CD8-positive, alpha-beta memory T cell (primary cell): ENCODE measurements at places on chromosomes 11 and 22. TPM values are rescaled to one million over a fixed set of nuclear protein-coding genes. Genes with fewer than 3 reads are reported as not detected.
A peak's percentile ranks its signal among the peaks of the same experiment; 100 is the strongest.

MS4A3 gene
- not detected for total RNA-seq

GRCh38 chr11:72236774-72237111, 7.2 kb downstream of the PHOX2A start:
- DNase-seq, result no peak

DNA sequence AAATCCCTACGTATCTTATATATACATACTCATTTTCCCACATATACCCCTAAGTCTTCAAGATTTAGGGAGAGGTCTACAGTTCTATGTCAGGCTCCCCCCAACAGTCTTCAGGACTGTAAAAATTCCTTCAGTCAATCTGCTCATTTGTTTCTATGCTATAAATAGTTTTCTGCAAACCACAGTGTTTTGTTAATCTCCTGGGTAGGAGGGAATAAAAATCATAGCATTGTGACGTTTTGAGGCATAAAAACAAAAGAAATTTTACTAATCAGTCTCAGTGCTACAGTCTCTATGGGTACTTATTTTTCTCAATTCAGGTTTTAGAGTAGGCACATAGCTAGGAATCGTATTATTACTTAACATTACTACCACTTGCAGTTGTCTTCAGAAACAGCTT, 552.8 kb upstream of the LRRC4C start:
- no peak for DNase-seq

- DNase-seq, result no peak
Measured at GRCh38 chr11:130585545-130585944, 137.1 kb downstream of the ADAMTS15 start.

DUSP8 gene
- total RNA-seq, result 4.0 TPM

- DNase-seq, result no peak
Measured at GRCh38 chr11:123700772-123701171, 40.7 kb downstream of the ZNF202 start.

GRCh38 chr11:60221692-60222091, 21.2 kb downstream of the MS4A4E start:
- DNase-seq, result no peak

GRCh38 chr22:48603621-48604320, 1223.9 kb downstream of the BRD1 start:
- DNase-seq, result no peak

- DNase-seq, result peak; percentile 51
Measured at GRCh38 chr11:287821-288477, 977 bp upstream of the PGGHG start.

RIMBP3B gene
- total RNA-seq, result 0.35 TPM

CST6 gene
- not detected for total RNA-seq

DNA sequence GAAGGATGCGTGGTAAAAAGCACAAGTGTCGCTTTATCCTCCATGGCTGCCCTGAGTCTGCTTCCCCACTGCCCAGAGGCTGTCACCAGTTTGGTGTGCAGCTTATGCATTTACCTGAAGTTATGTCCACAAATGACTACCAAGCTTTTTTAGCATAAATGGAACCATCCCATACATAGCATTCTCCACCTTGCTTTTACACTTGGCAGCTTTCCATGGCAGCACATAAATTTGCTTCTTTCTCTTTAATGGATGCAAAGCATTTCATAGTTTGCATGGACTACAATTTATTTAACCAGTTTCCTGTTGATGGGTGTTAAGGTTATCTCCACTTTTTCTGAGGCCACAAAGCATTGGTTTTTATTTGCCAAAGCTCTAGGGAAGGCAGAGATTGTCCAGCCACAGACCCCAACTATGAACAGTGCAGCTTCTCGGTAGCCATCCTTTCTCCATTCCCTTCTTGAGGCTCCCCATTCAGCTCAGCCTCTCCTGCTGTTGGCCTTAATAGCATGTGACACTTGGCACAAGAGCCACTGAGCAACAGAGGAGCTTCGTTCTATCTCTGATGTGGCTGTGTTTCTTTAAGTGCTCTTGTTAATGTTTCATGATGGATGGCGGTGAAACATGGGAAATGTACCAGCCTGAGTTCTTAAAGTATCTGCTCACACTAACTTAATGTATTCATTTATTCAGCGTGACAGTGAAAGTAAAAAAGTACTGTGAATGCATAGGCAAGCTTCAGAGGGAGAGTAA, 59.8 kb upstream of the NAV2 start:
- DNase-seq, result no peak

DNA sequence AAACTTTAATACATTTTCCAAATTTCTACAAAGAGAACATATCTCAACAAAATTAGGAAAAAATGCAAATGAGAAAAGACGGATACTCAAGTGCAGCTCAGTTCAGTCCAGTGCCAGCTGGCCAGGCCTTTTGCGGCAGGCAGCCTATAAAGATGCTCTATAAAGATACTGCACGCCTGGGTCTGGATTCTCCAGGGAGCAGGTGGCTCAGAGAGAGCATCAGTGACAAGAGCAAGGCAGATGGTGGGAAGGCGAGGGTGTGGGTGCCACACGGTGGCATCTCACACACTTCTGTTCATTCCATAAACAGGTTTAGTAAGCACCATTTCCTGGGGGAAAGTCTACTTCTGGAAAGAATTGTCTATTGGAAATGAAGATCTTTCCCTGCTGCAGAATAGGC, 18.1 kb upstream of the SCN3B start:
- no peak for DNase-seq

MED17 gene
- 42.8 TPM for total RNA-seq

MS4A1 gene
- 1.2 TPM for total RNA-seq

- DNase-seq, result no peak
Measured at GRCh38 chr22:28024422-28024888, 105.4 kb upstream of the PITPNB start.

ADM2 gene
- 3.4 TPM for total RNA-seq

- no peak for DNase-seq
Measured at GRCh38 chr22:35155403-35156025, 89.6 kb downstream of the ISX start.

SNX15 gene
- total RNA-seq, result 18.3 TPM

DNA sequence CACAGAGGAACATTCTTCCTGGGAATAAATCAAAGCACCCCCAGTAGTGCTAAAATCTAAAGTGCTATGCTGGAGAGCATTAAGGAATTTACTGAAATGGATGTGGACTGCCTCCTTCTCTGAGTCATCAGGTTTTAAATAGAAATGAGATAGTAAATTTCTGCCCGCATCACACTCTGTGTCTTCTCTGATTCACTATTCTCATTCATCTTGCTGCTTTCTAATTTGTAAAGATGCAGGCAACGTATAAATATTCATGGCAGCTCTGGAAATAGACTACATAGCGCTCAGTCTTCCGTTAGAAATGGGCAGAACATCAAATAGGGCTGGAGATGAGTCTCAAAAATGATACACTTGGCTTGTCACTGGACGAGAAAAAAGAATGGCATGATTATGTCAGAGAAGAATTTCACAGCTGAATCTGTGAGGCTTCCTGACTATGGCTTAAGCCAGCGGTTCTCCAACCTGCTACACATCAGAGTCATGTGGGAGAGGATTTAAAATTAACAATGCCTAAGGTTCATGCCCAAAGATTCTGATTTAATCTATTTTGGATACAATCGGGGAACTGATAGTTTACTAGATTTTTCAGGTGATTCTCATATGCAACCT, 178.2 kb downstream of the LRRC4C start:
- no peak for DNase-seq

DNA sequence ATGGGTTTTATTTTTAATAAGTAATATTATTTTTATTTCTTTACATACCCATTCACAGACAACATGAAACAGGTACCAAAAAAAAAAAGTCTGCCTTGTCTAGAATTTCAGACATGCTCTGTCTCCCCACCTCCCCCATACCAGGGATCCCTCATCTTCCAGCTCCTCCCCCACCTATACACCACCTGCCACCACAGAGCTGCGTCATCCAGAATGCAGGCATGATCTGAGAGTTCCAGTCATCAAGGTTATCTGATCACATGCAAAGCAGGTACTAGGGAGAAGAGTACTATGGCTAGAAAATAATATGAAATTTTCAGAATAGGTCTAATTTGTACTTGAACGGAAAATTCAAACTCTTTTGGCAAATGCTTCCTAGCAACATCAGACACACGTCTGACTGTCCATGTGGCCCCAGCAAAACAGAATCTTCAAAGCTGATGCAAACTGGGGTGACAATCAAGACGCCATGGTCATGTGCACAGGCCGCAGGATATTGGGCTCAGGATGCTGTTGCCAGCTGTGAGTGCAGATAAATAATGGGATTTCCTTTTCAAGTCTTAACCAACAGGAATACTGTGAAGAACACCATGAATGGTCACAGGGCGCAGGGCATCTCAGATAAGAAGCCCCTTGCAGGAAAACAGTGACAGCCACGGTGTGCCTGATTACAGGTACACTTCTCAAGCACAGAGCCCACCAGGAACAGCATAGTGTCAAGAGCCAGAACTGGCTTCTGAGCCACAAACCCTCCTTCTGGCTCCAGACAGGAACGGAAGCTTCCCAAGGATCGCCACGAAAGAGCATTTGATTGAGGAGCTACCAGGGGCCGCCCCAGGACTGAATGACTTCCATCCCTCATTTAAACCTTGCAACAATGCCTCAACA, 169.5 kb downstream of the EFCAB6 start:
- no peak for DNase-seq

- no peak for DNase-seq
Measured at GRCh38 chr11:35049859-35050531, 89.0 kb upstream of the CD44 start.

INSC gene
- total RNA-seq, result not detected

OR5A1 gene
- total RNA-seq, result not detected

- DNase-seq, result no peak
Measured at GRCh38 chr11:43699870-43700269, 19.3 kb downstream of the HSD17B12 start.

VPREB1 gene
- total RNA-seq, result not detected

- DNase-seq, result no peak
Measured at GRCh38 chr11:94722735-94723134, 45.4 kb upstream of the AMOTL1 start.
